ENCODE measurements at places on chromosomes 4 and X. TPM values are rescaled to one million over a fixed set of nuclear protein-coding genes. Genes with fewer than 3 reads are reported as not detected.
A peak's percentile ranks its signal among the peaks of the same experiment; 100 is the strongest.

- no peak overlapping the region for H3K27ac ChIP-seq
- H3K27me3 ChIP-seq: no peaks in the 10 kb centered on the region
- H3K36me3 ChIP-seq: no peaks in the 10 kb centered on the region
- DNase-seq: no peak
- no peak overlapping the region for H3K4me3 ChIP-seq
- no peaks in the 10 kb centered on the region for H3K4me1 ChIP-seq
Measured at GRCh38 chrX:136048446-136048845, 63.2 kb downstream of the SLC9A6 start.

- no peaks in the 10 kb centered on the region for H3K36me3 ChIP-seq
- DNase-seq: no peak
- H3K27ac ChIP-seq: no peak overlapping the region
- peaks cover 5% of the 10 kb centered on the region for H3K4me1 ChIP-seq
- H3K4me3 ChIP-seq: no peak overlapping the region
Measured at GRCh38 chr4:24256066-24256465, 328.3 kb downstream of the DHX15 start.

DNA sequence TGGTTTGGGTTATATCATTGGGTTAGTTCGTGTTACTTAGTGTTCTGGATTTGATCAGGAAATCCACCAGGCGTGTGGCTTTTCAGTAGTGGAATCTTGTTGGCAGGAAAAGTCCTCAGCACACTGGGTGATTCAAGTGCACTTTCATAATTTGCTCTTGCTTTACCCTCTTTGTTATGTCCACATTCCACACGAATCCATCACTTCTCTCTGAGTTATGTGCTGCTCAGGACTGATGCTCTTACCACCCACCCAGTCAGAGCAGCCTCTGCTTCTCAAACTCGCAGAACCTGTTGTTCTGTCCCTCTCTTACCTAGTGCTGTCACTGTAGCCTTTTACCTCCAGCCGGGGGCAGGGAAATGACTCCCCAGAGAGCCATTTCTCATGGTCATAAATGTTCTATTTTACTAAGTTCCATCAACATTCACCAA is 37.2 kb upstream of the SCRG1 start:
- no peak for DNase-seq
- no peaks in the 10 kb centered on the region for H3K36me3 ChIP-seq
- no peak overlapping the region for H3K27ac ChIP-seq
- H3K4me3 ChIP-seq: no peak overlapping the region
- no peaks in the 10 kb centered on the region for H3K4me1 ChIP-seq

DNA sequence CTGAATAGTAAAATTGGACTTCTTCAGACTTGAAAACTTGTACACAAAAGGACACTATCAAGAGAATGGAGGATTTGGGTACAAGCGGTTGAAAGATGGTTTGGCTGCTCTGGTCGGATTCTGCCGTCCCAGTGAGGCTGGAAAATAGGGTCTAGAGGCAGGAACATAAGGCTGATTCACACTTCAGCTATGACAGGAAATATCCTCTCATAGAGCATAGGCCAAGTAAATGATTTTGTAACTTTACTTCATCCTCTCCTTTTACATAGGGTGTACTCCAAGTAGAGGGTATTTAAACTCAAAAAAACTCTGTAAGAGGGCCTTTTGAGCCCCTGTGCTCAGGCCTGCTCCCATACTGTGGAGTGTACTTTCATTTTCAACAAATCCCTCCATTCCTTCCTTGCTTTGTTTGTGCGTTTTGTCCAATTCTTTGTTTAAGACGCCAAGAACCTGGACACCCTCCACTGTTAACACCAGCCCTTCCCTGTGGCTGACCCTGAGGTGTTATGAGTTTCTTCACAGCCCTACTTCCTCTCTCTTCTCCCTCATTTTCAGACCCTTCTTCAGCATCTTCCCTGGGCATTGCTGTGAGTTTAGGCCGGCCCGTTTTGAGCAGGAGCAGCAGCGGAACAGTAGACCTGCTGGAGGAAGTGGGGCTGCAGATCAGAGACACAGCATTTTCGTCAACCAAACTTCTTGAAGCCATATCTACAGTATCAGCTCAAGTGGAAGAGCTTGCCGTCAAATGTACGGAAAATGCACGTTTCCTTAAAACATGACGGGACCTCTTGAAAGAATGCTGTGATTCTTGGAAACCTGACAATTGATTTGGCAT is 7.2 kb downstream of the PGAM4 start:
- no peak overlapping the region for H3K4me3 ChIP-seq
- no peaks in the 10 kb centered on the region for H3K36me3 ChIP-seq
- DNase-seq: no peak
- H3K4me1 ChIP-seq: no peaks in the 10 kb centered on the region

The CDS1 gene
- polyA plus RNA-seq: 8.7 TPM

DNA sequence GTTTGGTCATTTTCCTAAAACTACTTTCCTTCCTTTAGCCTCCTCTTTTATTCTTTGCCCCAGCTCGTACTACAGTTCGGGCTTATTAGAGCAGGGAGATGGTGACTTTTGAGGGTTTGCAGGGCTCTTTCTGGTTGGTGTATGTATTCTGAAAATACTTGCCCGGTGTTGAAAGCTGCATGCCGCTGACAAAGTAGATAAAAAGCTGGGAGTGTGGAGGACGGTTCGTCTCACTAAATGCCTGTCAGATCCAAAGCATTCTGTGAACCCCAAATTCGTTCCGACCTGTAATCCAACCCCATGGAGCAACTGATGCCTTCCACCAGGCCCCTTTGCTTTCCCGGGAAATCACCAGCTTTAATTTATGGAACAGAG is 19.2 kb downstream of the TRIM2 start:
- no peaks in the 10 kb centered on the region for H3K36me3 ChIP-seq
- no peaks in the 10 kb centered on the region for H3K4me1 ChIP-seq
- H3K27me3 ChIP-seq: peaks cover 10% of the 10 kb centered on the region
- H3K27ac ChIP-seq: no peak overlapping the region
- peak overlapping the region; percentile 66 for H3K4me3 ChIP-seq

DNA sequence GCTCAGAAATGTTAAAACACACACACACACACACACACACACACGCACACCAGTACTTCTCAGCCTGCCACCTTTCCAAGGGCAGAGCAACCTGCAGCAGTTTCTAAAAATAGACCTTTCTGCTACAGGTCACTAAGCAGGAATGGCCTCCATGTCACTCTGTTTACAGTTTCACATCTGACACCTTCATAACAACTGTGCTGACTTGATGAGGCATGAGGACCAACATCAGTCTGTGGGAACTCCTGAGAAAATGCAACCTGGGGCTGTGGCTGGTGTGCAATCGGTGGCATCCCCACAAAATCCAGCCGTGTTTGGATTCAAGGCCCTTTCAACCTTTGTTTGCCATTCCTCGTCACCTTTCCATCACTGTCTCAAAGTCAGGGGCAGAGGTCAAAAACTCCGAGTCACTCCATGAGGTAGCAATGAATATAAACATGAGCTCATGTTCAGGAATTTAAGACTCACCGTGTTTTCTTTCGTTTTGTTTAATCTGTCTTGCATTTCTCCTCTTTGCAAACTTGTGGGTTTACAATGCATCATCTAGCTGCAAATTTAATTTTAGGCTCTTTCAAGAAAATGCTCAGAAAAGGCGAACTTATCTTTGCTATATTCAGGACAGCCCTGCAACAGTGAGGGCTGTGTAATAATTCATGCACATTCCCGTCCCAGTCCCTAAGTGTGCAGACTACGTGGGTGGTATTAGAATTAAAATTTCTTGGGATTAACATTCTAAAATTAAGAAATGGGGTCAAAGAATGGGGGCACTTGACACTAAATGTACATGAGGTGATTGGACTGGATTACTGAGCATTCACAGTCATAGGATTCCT is 135.3 kb downstream of the SHROOM3 start:
- H3K36me3 ChIP-seq: no peaks in the 10 kb centered on the region
- DNase-seq: no peak
- no peak overlapping the region for H3K4me3 ChIP-seq
- no peaks in the 10 kb centered on the region for H3K27me3 ChIP-seq

GRCh38 chr4:90982813-90983212 is 855.6 kb downstream of the CCSER1 start:
- H3K27ac ChIP-seq: no peak overlapping the region
- H3K36me3 ChIP-seq: no peaks in the 10 kb centered on the region
- no peaks in the 10 kb centered on the region for H3K27me3 ChIP-seq
- no peak overlapping the region for H3K4me3 ChIP-seq

DNA sequence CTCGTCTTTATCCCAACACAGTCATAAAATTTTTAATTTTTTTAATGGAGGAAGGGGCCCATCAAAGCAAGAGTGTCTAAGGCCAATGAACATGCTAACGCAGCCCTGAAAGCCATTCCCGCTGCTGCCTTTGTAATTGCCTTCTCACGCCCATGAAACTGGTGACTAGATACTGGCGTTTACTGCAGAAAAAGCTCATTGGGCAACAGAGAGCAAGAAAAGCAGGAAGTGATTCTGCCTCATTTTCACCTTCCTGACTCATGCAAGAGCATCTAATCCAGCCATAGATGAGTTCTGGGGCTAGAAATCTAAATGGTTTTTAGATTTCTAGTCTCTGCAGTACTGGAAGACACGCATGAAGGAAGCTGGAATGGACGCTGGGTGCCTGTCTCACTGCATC is 72.5 kb downstream of the ANXA3 start:
- H3K27ac ChIP-seq: no peak overlapping the region
- no peaks in the 10 kb centered on the region for H3K27me3 ChIP-seq
- no peaks in the 10 kb centered on the region for H3K36me3 ChIP-seq
- no peaks in the 10 kb centered on the region for H3K4me1 ChIP-seq

DNA sequence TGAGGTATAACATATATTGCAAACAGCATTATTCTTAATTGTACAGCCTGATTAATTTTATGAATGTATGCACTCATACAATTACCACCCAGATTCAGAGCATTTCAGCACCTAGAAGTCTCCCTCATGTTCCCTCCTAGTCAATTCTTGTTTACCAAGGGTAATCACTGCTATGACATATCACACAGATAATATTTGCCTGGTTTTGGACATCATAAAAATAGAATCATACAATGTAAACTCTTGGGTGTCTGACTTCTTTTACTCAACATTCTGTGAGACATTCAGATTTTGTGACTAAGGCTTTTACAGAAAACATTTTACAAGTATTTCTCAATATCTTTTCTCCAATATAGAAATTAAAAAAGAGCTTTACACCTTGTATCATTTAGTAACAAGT is 66.9 kb downstream of the PTPN13 start:
- H3K36me3 ChIP-seq: peaks cover 3% of the 10 kb centered on the region
- H3K27ac ChIP-seq: no peak overlapping the region
- no peaks in the 10 kb centered on the region for H3K27me3 ChIP-seq
- DNase-seq: no peak

The ARR3 gene
- not detected for polyA plus RNA-seq

GRCh38 chr4:93475730-93476129 is 352.8 kb upstream of the ATOH1 start:
- H3K27ac ChIP-seq: no peak overlapping the region
- H3K36me3 ChIP-seq: no peaks in the 10 kb centered on the region
- no peaks in the 10 kb centered on the region for H3K4me1 ChIP-seq

The CD99L2 gene
- polyA plus RNA-seq: 12.1 TPM

DNA sequence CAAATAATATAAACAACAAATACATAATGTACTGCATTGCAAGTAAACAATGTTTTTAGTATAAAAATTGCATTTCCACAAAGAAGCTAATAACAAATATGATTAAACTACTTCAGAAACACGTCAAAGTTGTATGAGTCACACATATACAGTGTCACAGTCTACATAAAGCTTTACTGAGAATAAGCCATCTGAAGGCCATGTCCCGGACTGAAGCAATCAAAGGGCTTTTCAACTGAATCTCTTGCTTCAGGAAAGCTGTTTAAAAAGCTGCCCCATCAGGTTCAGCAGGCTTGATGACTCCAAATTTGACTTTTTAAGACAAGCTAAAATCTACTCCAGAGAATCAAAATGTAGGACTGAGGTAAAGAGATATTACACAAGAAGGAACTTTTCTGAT is 1476.8 kb downstream of the ADGRL3 start:
- no peaks in the 10 kb centered on the region for H3K4me1 ChIP-seq
- DNase-seq: no peak
- no peak overlapping the region for H3K27ac ChIP-seq
- no peaks in the 10 kb centered on the region for H3K27me3 ChIP-seq

- no peak for DNase-seq
- H3K27ac ChIP-seq: no peak overlapping the region
Measured at GRCh38 chr4:108502356-108502755, 118.0 kb upstream of the RPL34 start.

GRCh38 chr4:151968643-151969042 is 207.8 kb upstream of the GATB start:
- H3K27me3 ChIP-seq: no peaks in the 10 kb centered on the region
- no peak for DNase-seq

The NEIL3 gene
- 5.5 TPM for polyA plus RNA-seq

DNA sequence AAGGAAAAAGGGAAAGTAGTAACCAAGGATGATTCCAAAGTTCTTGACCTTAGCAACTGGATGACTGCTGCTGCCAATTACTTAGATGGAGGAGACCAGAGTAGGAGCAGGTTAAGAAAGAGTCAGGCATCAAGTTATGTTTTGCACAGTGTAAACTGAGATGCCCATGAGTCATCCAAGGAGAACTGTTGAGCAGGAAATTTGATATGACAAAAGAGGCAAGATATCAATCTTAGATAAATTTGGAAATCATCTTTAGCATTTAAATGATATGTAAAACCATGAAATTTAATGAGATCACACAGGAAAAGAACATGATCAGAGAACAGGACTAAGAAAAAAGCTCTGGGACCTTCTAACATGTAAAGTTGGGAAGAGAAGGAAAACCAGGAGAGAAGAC is 361.3 kb downstream of the OPHN1 start:
- no peaks in the 10 kb centered on the region for H3K4me1 ChIP-seq
- no peaks in the 10 kb centered on the region for H3K27me3 ChIP-seq
- no peak overlapping the region for H3K4me3 ChIP-seq
- H3K27ac ChIP-seq: no peak overlapping the region
- no peak for DNase-seq

The SLC9B1 gene
- 0.08 TPM for polyA plus RNA-seq

GRCh38 chrX:15269618-15270521 is at the start of gene ASB9:
Gene ASB9, minus strand, starts transcription at chrX:15270083. Its CDS starts 209 bp downstream, at chrX:15269874.
- no peak within 1 kb of the TSS for H3K27ac ChIP-seq
- no peak within 1 kb of the TSS for H3K4me3 ChIP-seq
- H3K27me3 ChIP-seq: no peaks in the 10 kb centered on the region
- 0 out of 2 replicates have a peak, but pooled peaks cover 5% of the 10 kb centered on the region for H3K4me1 ChIP-seq

DNA sequence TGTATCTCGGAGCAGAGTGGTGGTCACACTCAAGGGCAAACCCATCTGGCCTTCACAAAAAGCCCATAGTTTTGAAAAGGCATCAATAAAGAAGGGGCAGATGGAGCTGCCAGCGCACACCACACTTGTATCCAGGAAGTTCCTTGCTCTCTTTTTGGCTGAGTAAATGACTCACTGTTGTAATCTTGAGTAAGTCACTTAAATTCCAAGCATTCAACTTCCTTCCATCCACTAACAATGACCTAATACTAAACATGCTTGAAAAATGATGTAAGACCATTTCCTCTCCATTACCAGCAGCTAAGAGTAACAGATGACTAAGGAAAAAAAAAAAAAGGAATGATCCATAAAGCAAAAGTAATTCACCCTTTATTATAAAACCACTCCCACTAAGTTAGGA is 32.4 kb upstream of the MYOZ2 start:
- no peaks in the 10 kb centered on the region for H3K4me1 ChIP-seq
- no peak overlapping the region for H3K27ac ChIP-seq
- H3K36me3 ChIP-seq: no peaks in the 10 kb centered on the region
- H3K4me3 ChIP-seq: no peak overlapping the region
- no peak for DNase-seq

Data from H1 (cell line).